ENCODE measurements at places on chromosomes 7 and 10.

DNA sequence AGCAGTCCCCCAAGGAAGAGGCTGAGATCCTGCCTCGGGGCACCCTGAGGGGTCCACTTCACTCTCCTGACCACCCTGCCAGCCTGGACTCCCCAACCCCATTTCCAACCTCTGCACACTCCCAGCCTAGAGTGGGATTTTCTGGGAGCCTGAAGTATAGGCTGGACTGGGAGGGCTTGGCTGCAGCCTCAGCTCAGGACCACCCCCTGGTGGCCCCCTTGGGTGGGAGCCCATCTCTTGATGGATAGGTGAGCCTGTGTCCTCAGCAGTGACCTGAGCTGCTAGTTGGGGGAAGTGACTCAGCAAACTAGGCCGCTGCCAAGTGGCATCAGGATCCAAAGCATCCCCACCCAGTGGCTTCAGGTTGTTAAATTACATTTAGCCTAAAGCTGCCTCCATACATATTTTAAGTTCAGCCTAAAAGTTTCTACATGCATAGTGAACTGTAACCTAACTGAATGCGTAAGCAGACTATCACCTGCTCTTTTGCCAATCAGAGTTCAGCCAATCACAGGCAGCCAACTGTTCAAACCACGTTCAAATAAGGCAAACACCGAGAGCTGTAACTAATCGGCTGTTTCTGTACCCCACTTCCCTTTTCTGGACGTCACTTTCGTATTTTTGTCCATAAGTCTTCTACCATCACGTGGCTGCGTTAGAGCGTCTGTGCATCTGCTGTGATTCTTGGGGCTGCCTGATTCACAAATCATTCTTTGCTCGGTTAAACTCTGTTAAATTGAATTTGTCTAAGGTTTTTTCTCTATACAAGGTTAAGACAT lies 144.0 kb downstream of the PLPP4 start:
- no peak for DNase-seq

- DNase-seq: no peak
Measured at GRCh38 chr10:29802171-29802570, 167.4 kb upstream of the SVIL start.

DNA sequence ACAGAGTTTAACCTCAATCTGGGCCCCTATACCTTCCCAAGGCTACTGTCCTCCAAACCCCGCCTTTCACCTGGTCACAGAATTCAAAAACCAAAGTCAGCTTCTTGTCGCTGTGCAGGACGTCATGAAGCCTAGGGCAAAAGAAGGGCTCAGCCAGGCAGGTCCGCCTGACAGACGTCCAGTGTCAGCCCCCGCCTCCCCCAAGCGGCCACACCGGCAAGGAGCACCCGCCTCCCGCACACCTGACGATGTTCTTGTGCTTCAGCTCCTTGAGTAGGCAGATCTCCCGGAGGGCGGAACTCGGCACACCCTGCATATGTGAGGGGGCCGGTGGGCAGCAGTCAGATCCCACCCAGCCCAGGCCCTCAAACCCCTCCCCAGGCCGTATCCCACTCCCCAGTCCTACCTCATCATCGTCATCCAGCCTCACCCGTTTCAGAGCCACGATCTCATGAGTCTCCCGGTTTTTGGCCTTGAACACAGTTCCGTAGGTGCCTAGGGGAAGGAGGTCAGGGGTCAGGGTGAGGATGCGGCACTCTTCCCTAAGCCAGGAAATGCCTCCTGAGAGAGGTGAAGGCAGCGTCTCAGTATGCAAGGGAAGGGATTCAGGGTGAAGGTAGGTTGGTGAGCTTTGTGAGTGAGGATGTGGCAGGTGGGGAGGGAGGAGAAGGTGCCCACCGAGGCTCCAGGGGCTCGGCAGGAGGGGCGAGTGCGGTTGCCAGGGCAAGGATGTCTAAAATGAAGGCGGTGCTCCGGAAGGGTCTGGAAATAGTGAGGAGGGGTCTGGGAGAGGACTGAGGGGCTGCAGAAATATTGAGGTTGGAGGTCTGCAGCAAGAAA lies 811 bp downstream of the CDK5 start:
- no peak for DNase-seq

DNA sequence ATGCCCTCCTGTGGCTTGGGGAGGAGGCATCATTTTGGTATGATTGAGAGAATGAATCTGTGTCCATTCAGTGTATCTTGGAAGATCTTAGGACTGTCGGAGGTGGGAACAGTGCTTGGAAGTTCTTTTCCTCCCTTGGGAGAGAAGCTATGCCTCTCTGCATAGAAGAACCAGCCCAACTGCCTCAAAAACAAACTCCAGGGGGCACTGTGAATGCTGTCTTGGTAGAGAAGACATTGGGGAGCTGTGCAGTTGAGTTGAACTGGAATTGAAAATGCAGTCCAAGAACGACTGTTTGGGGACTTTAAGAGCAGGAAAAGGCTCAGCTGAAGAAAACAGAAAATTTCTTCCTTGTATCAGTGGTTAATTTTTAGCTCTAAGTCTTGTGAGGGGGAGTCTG lies 4.9 kb upstream of the GJD4 start:
- no peak for DNase-seq

DNA sequence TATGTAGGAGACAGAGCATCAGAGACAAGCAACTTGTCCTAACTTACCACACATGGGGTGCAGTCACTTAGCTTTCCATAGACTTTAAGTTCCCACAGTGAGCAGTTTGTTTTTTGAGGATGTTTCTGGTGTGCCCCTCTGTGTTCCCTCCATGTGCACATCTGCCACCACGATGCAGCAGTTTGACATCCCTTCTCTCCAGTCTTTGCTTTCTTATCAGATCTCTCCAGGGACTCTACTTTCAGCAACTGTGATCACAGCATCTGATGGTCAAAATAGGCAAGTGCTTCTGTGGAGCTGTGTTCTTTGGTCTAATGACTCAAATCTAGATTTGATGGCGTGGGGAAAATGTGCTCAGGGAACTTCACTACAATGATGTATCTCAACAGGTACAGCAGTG lies 96.5 kb upstream of the NAMPT start:
- no peak for DNase-seq

GRCh38 chr7:30727061-30727945 lies 24.6 kb upstream of the INMT start:
- DNase-seq: no peak
